ENCODE measurements at places on chromosomes 2 and 18. TPM values are rescaled to one million over a fixed set of nuclear protein-coding genes. Genes with fewer than 3 reads are reported as not detected.

Gene RRM2
- total RNA-seq = 21.4 TPM

DNA sequence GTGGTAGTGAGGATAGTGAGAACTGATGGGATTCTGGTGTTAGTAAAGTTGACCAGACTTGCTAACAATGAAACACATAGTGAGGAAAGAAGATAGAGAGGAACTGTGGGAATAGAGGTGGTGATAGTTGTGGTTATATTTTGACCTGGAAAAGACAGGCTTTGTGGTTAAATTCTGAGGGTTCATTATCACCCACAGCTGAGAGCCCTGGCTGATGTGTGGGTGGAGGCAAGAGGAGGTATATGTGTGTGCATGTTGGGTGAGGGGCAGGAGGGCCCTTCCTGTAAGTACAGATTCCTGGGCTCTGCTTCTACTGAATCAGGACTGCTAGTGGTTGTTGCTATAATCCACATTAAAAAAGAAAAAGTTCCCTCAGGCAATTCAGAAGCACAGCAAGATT, 26.2 kb upstream of the TMEM163 start:
- no peak for DNase-seq

Gene DSC2
- total RNA-seq = 0.64 TPM

- no peak for DNase-seq
Observed at GRCh38 chr18:39389800-39390379, 1824.3 kb upstream of the CELF4 start.

- no peak for DNase-seq
Observed at GRCh38 chr2:189146553-189146952, 33.0 kb downstream of the COL5A2 start.

Gene MYO5B
- total RNA-seq = 11.2 TPM

Gene TXNDC2
- total RNA-seq = not detected
